ENCODE measurements at places on chromosomes 1 and 21. TPM values are rescaled to one million over a fixed set of nuclear protein-coding genes. Genes with fewer than 3 reads are reported as not detected.
A peak's percentile ranks its signal among the peaks of the same experiment; 100 is the strongest.

DNA sequence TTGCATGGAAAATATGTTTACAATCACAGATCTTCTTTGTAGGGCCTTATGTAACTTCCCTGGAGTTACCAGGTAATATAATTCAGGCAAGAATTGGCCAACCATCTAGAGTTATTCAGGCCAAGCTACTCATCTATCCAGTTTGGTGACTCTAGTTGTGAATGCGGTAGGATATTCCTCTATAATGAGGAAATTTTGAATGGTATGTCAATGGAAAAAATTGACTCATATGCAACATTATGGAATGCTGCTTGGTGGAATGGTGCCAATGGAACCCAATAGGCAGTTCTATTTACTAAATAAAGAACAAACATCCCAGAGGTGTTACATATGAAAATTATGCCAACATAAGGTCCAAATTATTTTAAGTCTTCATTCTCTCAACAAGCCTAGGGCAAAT lies 5.6 kb upstream of the TNFSF18 start:
- H3K27me3 ChIP-seq, result no peaks in the 10 kb centered on the region
- no peaks in the 10 kb centered on the region for H3K36me3 ChIP-seq
- no peaks in the 10 kb centered on the region for H3K4me1 ChIP-seq
- H3K4me3 ChIP-seq, result no peak overlapping the region

- H3K36me3 ChIP-seq, result no peaks in the 10 kb centered on the region
- H3K27me3 ChIP-seq, result no peaks in the 10 kb centered on the region
- H3K4me3 ChIP-seq, result peak overlapping the region; percentile 57
- peaks cover 34% of the 10 kb centered on the region for H3K4me1 ChIP-seq
- peak overlapping the region; percentile 72 for H3K27ac ChIP-seq
- no peak for DNase-seq
Observed at GRCh38 chr1:212035835-212036605, 472 bp downstream of the DTL start.

- H3K27ac ChIP-seq, result peak within 1 kb of the TSS; percentile 65
- no peaks in the 10 kb centered on the region for H3K36me3 ChIP-seq
- no peak for DNase-seq
- no peaks in the 10 kb centered on the region for H3K27me3 ChIP-seq
Observed at GRCh38 chr1:83998498-83999315, at the start of gene TTLL7. TTLL7 (minus strand) TSS chr1:83999132; CDS start chr1:83952211, 46,921 bp downstream.

GRCh38 chr1:31924839-31925238 lies 13.3 kb downstream of the PTP4A2 start:
- DNase-seq, result no peak
- no peak overlapping the region for H3K27ac ChIP-seq
- no peak overlapping the region for H3K4me3 ChIP-seq
- H3K27me3 ChIP-seq, result no peaks in the 10 kb centered on the region

TXNIP gene
- 1,858 TPM for total RNA-seq

TCHHL1 gene
- total RNA-seq, result not detected

KRTAP21-3 gene
- total RNA-seq, result not detected

- peak overlapping the region; percentile 69 for H3K27ac ChIP-seq
- peaks cover 24% of the 10 kb centered on the region for H3K4me1 ChIP-seq
- H3K36me3 ChIP-seq, result no peaks in the 10 kb centered on the region
- no peaks in the 10 kb centered on the region for H3K27me3 ChIP-seq
- DNase-seq, result no peak
- H3K4me3 ChIP-seq, result no peak overlapping the region
Observed at GRCh38 chr21:42080788-42081083, 9.6 kb downstream of the UMODL1 start.

GRCh38 chr1:161727256-161727924 lies 6.0 kb downstream of the FCRLB start:
- H3K4me1 ChIP-seq, result peaks cover 15% of the 10 kb centered on the region
- DNase-seq, result no peak
- H3K27me3 ChIP-seq, result no peaks in the 10 kb centered on the region

FCRL3 gene
- total RNA-seq, result not detected

PRDM2 gene
- 56.2 TPM for total RNA-seq

- no peak overlapping the region for H3K27ac ChIP-seq
- H3K4me3 ChIP-seq, result no peak overlapping the region
- DNase-seq, result no peak
- no peaks in the 10 kb centered on the region for H3K27me3 ChIP-seq
Observed at GRCh38 chr1:177333936-177334595, 163.3 kb downstream of the BRINP2 start.

DNA sequence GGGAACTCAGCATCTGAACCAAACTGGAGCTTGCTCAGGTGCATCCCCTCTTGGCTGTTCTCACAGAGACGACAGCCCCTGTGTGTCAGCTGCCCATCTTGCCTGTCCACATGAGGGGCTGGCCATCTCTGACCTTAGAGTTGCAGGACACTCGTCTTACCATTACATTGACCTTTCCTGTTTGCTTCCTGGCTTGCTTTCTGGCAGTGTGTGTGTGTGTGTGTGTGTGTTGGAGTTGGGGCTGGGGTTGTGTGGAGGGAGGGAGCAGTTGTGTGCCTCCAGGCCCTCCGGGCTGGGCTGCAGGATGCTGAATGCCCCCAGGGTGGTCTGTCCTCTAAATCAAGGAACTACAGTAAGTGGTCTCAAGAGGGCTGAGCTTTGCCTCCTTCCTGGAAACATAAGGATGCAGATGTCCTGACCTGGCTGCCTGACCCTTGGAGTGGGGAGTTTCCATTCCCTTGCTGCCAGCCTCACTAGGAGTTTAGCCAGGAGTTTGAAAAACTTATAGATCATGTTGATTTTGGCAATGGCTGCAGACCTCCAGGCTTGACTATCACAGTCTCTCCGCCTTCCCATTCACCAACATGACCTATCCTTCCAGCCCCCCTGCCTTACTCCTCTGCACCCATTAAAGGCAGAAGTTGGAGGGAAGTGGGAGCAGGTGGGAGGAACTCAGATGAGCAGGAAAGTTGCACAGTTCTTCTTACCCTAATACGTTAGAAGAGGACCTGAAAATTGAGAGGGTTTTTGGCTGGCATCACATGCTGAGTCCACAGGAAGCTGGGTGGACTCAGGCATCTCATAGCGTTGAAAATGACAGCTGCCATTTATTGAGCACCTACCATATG lies 19.0 kb downstream of the RASSF5 start:
- no peaks in the 10 kb centered on the region for H3K36me3 ChIP-seq
- no peak for DNase-seq
- peaks cover 16% of the 10 kb centered on the region for H3K4me1 ChIP-seq
- no peak overlapping the region for H3K27ac ChIP-seq

- no peak overlapping the region for H3K4me3 ChIP-seq
- no peak overlapping the region for H3K27ac ChIP-seq
- DNase-seq, result no peak
- no peaks in the 10 kb centered on the region for H3K27me3 ChIP-seq
- H3K36me3 ChIP-seq, result no peaks in the 10 kb centered on the region
Observed at GRCh38 chr1:6066680-6067079, 21.0 kb downstream of the KCNAB2 start.

DNA sequence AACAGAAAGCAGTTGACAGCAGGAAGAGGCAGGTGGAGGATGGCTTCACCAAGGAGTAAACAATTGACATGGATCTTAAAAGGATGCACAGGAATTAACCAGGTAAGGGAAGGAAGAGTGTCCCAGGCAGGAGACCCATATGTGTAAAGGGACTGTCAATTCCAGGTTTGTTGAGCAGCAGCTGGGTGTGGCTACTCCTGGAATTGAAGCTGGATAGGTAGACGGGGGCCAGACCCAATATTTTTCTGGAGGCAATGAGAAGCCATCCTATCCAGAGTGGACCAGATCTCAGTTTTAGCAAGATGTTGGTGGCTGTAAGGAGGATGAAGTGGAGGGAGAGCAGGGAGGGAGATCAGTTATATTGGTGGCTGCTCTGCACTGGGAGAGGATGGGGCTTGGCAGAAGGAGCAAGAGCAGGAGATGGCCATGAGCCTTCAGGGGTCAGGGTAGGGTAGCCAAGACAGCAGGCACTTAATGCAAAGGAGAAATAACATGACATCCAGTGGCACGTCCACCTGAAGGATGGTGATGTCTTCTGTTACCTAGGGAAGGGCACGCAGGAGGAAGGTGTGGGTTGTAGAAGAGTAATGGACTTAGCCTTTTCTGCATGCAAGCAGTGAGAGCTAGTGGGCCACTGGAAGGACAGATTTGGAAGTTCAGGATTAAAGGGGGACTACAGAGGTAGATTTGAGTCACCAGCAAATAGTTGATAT lies 146.7 kb upstream of the HMGB4 start:
- no peak overlapping the region for H3K27ac ChIP-seq
- no peak overlapping the region for H3K4me3 ChIP-seq
- H3K4me1 ChIP-seq, result no peaks in the 10 kb centered on the region
- DNase-seq, result peak; percentile 58

- H3K36me3 ChIP-seq, result no peaks in the 10 kb centered on the region
- H3K27ac ChIP-seq, result no peak overlapping the region
- H3K4me1 ChIP-seq, result no peaks in the 10 kb centered on the region
- H3K4me3 ChIP-seq, result no peak overlapping the region
- H3K27me3 ChIP-seq, result no peaks in the 10 kb centered on the region
Observed at GRCh38 chr21:39632796-39633442, 20.2 kb downstream of the B3GALT5 start.

SYCP1 gene
- not detected for total RNA-seq

- H3K27ac ChIP-seq, result no peak overlapping the region
- H3K4me3 ChIP-seq, result no peak overlapping the region
- no peak for DNase-seq
- H3K27me3 ChIP-seq, result no peaks in the 10 kb centered on the region
- no peaks in the 10 kb centered on the region for H3K36me3 ChIP-seq
- no peaks in the 10 kb centered on the region for H3K4me1 ChIP-seq
Observed at GRCh38 chr1:221543529-221544120, 198.3 kb downstream of the DUSP10 start.

GRCh38 chr1:63635681-63636080 lies 42.5 kb downstream of the PGM1 start:
- H3K4me1 ChIP-seq, result no peaks in the 10 kb centered on the region
- no peaks in the 10 kb centered on the region for H3K27me3 ChIP-seq
- no peak overlapping the region for H3K4me3 ChIP-seq
- H3K27ac ChIP-seq, result no peak overlapping the region

GRCh38 chr1:162213281-162213912 lies 143.9 kb downstream of the NOS1AP start:
- no peaks in the 10 kb centered on the region for H3K27me3 ChIP-seq
- H3K4me1 ChIP-seq, result peaks cover 17% of the 10 kb centered on the region
- no peak overlapping the region for H3K4me3 ChIP-seq
- DNase-seq, result no peak

UBE2U gene
- not detected for total RNA-seq

ARHGEF10L gene
- total RNA-seq, result 75.6 TPM

C1orf53 gene
- total RNA-seq, result 6.4 TPM

DNA sequence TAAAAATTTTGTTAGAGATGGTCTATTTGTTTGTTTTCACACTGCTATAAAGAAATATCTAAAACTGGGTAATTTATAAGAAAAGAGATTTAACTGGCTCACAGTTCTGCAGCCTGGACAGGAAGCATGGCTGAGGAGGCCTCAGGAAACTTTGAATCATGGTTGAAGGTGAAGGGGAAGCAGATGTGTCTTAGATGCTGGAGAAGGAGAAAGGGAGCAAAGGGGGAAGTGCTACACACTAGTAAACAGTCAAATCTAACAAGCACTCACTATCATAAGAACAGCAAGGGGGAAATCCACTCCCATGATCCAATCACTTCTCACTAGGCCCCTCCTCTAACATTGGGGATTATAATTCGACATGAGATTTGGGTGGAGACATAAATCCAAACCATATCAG lies 76.8 kb upstream of the COL24A1 start:
- no peak overlapping the region for H3K27ac ChIP-seq
- no peaks in the 10 kb centered on the region for H3K36me3 ChIP-seq
- H3K27me3 ChIP-seq, result no peaks in the 10 kb centered on the region
- no peaks in the 10 kb centered on the region for H3K4me1 ChIP-seq
